ENCODE measurements at places on chromosomes 11 and 22.

- DNase-seq: no peak
Measured at GRCh38 chr11:19751055-19751454, 38.4 kb downstream of the NAV2 start.

GRCh38 chr11:117866526-117866925 lies 9.9 kb downstream of the FXYD6 start:
- no peak for DNase-seq

- DNase-seq: peak; percentile 74
Measured at GRCh38 chr11:84825106-84825660, 802.0 kb downstream of the DLG2 start.

- no peak for DNase-seq
Measured at GRCh38 chr11:121336279-121336937, 43.8 kb downstream of the SC5D start.

DNA sequence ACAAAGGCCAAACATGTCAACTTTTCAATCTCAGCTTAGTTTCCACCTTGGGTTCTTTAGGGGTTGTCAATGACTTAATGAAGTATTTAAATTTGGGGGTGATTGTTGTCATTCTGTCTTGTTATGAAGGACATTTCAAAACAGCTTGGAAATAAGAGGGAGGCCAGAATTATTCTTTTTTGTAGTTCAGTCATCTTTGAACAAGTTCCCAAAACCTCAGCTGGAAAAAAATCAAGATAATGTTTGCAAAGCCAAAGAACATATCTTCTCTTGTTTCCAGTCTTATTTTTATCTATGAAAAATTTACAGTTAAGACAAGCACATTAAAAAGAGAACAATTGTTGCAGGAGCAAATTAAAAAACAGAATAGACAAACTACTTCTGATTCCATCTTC lies 612.8 kb downstream of the INSC start:
- DNase-seq: no peak

DNA sequence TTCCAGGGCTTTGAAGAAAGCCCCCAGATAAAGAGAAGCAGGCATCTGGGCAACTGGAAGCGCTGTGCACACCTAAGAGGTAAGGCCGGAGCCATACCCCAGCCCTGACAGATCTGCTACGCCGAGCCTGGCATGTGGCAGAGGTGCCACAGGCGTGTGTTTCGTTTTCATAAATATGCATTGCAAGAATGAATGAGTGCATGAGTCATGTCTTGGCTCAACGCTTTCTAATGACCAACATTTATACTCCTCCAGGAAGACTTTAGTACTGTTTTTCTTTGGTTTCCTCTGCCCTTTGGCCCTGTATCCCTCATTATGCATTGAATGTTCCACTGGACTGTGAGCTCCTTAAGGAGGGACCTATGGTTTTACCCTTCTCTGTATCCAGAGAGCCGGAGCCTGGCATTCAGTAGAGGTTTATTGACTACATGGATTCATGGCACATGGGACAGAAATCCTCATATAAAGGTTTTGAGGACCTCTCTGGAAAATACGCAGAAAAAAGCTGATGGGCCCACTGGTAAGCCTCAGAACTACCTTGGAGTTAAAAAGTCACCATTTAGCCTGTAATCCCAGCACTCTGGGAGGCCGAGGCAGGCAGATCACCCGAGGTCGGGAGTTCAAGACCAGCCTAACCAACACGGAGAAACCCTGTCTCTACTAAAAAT lies 38.9 kb upstream of the CSNK2A3 start:
- DNase-seq: no peak

DNA sequence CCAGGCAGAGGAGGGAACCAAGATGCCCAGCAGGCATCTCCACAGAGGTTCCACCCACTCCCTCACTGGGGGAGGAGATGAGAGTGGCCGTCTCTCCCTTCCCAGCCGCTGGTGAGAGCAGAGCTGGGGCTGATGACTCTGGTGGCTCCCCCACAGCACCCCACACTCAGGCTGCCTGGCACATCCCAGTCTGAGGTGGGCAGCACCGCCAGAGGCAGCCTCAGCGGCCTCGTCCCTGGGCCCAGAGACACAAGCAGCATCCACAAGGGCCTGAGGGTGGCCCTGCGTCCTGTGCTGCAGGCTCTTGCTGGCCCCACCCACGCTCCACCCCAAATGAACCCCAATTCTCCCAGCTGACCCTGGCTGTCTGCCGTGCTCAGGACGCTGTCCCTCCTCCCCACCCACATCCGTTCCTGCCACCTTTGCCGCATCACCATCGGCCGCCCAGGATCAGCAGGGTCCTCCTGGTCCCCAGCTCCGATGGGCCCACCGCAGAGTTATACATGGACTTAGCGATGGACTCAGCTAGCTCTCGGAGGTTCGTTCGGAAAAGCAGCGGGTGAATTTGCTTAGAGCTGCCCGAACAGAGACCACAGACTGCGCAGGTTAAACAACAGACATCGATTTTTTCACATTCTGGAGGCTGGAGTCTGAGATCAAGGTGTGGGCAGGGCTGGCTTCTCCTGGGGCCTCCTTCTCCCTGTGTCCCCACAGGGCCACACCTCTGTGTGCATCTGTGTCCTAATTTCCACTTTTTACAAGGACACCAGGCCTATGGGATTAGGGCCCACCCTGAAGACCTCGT lies 20.2 kb upstream of the CTSD start:
- no peak for DNase-seq

DNA sequence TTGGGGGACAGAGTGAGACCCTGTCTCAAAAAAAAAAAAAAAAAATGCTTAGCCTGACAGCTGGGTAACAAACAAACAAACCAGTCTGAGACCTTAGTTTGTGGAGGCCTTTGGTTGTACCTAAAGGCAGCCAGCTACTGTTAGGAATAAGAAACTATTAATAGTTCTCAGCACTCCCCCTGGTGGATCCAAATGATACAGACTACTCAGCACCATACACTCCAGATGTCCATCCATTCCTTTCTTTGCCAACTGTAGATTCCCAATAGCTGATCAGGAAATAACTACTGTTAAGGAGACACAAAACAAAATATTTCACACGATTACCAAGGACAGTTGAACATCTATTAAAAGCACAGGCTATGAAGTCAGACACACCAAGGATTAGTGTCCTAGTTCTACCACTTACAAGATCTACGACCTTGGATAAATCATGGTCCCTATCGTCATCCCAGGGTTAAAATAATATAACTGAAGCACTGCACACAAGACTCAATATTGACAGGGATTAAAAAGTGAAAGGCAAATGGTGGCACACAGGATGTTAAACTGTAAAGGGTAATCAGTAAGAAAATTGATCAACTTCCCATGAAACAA lies 17.2 kb downstream of the CLDN25 start:
- DNase-seq: peak; percentile 79

DNA sequence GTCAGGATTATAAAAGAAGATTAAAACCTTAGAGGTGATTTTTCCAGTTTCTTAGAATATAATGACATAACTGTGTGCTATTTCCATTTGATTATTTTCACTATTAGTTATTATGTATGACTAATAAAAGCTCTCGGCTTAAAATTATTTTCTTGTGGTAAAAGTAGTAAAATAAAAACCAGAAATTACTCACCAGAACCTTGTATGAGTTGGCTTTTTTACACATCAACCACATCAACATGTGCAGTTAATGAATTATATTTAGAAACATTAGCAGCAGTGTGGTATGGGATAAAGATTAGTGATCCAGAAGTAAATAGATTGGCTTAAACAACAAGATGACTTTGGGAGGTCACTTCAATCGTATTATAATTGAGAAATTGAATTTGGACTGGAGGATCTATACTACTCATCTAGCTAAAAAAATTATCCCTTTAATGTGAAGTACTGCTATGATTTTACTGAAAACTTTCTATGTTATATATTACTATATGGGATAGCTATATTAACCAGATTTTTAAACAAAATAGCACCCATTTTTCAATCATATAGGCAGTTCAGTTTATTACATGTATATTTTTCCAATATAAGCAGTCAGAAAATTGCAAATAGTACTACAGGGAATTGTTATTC lies 2.8 kb upstream of the BCO2 start:
- no peak for DNase-seq

GRCh38 chr22:17982572-17983141 lies 41.7 kb downstream of the MICAL3 start:
- no peak for DNase-seq

- peak; percentile 30 for DNase-seq
Measured at GRCh38 chr22:28424427-28425080, 255.1 kb downstream of the TTC28 start.

DNA sequence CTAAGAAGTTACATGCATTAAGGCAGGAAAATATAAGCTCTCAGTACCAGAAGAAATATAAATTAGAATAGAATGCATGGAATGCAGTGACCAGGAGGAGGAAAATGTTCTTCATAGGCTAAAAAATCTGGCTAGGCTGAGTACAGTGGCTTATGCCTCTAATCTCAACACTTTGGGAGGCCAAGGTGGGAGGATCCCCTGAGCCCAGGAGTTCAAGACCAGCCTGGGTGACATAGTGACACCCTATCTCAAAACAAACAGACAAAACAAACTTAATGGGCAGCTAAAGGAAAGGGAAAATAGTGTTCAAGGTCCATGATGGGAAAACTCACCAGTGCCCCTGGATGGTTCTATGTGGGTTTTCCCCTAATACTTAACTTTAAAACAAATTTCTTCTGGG lies 78.3 kb upstream of the RASSF10 start:
- DNase-seq: no peak

- no peak for DNase-seq
Measured at GRCh38 chr22:24424001-24424900, 3.1 kb upstream of the ADORA2A start.

GRCh38 chr11:12281571-12282478 lies 95.5 kb upstream of the PARVA start:
- peak; percentile 43 for DNase-seq

DNA sequence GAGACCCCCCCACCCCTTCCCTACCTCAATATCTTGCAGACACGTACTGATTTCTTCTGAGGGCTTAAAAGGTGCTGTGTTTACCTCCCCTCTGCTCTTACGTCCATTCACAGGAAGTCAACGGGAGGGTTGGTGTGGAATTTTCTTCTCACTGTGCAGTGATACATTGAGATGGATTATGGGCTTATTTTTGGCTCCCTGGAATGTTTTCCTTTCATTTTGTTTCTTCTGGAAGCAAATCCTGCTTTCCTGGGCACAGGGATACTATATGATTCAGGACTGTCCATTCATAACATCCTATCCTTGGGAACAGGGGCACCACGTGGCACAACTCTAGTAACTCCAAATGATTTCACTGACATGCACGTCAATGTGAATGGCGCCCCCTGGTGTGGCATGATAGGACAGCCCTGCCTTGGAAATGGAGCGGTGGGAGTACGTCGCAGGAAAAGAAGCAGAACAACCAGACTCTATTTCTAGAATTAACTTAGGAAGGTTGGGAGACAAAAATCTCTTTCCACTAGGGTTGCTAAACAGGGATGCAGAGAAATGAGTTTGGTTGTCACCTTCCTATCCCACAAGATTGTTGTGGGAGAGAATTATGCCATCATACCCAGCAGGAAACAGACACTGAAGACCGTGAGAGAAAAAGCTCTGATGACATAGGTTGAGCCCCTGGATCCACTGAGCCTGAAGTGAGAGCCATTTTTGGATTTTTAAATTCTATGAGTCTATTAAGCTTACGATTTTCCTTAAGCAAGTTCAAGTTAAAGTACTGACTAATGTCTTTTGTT lies 146.5 kb upstream of the RAG2 start:
- peak; percentile 25 for DNase-seq

DNA sequence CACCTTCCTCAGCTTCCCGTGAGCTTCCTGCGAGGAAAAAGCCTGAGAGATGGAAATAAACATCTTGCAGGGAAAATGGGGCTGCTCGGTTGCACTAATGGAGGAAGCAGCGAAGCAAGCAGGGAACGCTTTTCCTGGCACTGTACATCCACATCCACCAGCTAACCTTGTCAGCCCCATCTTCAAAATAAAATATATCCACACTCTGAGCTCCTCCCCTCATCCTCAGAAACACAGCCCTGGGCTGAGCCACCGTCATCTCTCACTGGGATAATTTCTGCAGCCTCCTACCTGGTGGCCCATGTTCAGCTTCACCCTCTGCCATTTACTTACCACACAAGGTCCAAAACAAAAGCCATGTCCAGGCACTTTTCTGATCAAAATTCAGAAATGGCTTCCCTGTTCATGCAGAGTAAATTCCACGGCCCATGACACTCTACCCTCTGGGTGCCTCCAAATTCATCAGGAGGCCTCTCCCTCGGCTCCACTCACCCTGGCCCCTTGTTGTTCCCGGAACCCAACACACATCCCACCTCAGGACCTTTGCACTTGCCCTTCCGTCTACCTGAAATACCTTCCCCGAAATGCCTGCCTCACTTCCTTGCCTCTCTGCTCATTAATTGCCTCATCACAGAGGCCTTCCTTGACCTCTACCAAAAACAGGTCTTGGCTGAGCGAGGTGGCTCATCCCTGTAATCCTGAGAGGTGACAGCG lies 13.0 kb downstream of the C11orf86 start:
- no peak for DNase-seq

GRCh38 chr11:22725079-22725478 lies 58.7 kb downstream of the GAS2 start:
- DNase-seq: no peak

- no peak for DNase-seq
Measured at GRCh38 chr11:64379817-64380709, 21.1 kb downstream of the RPS6KA4 start.

DNA sequence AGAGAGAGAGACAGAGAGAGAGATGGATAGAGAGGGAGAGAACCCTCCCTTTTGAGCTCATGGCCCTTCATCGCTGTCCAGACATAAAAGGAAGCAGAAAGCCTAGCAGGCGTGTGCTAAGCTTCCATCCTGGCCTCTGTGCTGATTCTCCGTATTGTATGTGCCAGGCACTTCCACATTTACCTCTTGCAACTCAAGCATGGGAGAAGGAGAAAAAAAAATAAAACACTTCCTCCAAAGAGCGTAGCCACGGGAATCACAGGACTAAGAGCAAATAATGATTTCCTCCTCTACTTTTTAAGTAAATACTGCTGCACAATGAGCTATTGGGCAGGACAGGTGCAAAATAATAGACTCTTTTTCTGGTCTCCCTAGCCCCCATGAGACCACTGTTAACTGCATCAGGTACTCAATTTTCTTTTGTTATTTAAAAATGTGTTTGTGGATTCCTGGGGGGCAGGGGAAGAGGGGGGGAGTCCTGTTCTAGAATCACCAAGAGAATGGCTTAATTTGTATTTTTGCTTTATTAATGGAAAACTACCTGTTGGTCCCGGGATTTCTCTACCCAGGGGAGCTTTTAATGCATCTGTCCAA lies 154.3 kb downstream of the NXPE2 start:
- no peak for DNase-seq

DNA sequence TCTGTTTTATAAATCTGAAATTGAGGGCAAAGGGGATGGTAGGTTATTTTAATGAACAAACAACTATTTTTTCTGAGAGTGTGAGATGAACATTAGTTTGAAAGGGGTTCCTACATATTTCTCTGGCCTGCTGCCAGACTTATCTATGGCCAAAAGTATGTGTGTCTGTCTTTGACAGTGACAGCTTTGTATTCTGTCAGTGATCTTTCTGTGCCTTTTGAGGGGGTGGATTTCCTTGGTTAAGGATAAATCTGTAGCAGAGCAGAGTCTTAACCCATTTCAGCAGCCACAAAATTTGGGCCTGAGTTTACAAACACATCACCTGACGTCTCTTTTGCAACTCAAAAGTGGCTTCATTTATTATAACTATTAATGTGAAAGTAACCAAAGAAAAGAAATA lies 30.9 kb downstream of the ZFTA start:
- no peak for DNase-seq
